NCI-H510A treated with DMSO at 0.1 percent for 48 hours (cell line): ENCODE measurements at places on chromosomes 12 and 14.
A peak's percentile ranks its signal among the peaks of the same experiment; 100 is the strongest.

DNA sequence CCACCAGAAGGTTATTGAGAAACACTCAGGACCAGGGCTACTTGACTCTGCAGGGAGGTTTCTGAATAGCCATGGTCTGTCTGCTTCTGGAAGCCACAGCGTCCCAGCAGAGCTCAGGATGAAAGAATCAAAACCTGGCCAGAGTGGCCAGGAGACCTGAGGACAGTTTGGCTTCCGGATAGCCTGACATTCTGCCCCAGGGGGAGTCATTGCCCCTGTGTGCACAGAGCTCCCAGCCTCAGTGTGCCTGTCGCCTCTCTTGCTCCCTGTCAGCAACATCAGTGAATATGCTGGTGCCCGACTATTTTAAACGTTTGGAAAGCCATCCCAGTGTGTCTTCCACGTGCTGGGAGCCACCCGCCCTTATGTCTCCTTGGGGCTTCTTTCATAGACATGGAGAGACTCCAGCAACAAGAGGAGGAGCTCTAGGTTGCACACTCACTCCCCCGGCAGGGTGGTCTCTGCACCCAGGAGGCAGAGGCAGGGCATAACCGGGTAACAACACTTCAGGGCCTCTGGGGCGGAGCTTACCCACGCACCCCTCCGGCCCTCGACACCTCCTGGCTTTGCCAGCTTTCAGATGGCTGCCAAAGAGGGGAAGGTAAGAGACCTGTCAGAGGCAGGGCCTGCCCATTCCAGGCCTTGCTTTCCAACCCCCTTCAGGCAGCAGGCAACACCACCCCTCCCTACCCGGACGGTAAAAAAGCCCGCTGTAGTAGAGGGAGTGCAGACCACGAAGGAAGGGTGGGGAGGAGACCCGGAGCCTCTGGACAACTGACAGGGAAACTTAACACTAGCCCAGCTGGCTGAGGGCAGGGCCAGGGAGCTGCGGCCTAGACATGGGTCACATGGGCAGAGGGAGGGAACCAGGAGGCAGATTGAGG is 19.0 kb upstream of the SLC6A12 start:
- DNase-seq, result no peak

DNA sequence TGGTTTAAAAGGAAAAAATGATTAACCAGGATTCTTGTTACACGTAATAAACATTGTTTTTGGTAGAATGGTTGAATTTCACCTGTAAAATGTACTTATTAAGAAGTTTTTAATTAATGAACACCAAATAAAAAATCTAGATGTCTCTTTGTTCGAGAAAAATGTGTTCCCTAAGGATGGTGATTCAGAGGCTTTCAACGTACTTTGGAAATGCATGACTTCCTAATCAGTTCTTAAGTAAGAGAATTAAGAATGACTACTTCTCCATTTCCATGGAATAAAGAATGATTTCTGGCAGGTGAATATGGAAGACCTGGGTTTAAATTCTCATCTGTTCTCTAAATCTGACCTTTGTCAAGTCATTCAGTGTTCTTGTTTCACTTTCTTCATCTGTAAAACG is 428.6 kb downstream of the KCNH5 start:
- no peak for DNase-seq

DNA sequence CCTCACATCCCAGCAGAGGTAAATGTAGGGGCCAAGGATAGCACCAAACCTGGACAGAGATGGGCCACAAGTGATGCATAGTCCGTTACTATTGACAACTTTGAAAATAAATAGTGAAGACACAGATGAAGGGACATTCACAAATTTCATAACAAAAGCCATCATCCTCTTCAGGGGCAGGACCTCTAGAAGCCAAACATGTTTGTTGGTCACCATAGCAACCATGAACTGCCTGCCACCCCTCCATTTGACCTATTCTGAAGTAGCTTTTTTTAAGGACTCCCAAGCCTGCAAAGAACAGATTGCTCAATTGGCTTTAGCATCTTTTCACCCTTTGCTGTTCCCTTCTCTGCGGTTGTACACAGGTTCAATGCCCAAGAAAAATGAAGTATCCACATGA is 35.7 kb upstream of the MDM1 start:
- no peak for DNase-seq

DNA sequence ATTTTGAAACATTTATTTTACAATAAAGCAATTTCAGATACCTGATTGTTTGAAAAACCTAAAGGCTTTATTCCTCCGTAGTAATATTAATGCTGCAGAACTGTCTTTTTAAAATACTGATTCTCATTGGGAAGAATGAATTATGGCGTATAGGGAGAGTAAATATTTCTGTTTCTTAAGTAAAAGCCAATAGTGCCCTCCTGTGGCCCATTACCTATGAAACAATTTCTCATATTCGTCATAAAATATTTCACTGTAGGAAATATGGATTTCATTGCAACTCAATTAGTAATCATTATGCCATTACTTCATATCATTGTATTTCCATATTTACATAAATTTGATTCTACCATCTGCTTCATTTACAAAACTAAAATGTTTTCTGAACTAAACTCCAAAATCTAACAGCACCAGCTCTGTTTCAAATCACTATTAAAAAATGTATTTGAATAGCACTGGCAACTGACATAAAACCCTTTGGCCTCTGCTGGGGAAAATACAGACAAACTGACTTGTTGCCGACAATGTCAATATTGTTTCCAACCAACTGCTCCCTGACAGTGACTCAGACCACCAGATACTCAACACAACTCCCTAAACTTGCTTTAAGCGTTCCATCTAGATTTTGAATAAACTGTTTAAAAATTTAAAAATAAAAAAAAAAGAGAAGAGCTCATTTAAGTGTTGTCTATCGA is 290.3 kb downstream of the NAV3 start:
- DNase-seq, result peak; percentile 55

DNA sequence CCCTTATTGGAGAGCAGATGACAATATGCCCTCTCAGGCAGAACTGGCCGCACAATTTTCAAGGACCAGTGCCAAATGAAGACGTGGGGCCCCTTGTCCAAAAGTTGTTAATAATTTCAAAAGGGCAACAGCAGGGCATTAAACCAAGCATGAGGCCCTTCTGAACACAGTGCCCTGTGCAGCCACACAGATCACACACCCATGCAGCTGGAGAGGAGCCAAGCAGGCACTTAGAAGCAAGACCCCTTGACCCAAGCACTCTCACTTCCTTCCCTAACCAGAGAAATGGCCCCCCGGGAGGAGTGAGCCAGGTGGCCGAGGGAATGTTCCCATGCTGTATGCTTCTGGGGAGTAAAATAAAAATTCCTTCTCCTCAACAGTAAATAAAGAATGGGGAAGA is 114.0 kb upstream of the TMPO start:
- no peak for DNase-seq

- no peak for DNase-seq
These were observed 615.1 kb downstream of the NRXN3 start for GRCh38 chr14:78785265-78785664.

GRCh38 chr14:90567991-90568390 is 171.2 kb downstream of the CALM1 start:
- DNase-seq, result no peak

DNA sequence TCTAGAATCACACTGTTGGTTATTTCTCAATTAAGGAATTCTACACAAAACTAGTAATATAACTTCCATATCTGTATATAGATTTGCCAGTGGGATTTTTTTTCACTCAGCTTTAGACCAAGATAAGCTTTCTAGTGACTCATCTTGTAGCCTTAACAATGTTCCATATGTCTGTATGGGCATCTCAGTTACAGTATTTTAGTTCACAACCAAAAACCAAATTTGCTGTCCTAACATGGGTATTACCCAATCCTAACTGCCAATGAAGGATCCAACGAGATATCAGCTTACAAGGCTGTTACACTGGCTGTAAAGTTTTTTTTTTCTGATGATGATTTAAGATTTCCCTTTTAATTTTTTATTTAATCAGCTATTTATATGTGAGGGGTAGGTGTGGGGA is 31.5 kb upstream of the KRR1 start:
- DNase-seq, result no peak

GRCh38 chr14:75445236-75445635 is 17.4 kb downstream of the JDP2 start:
- no peak for DNase-seq

GRCh38 chr12:4859478-4860210 is 50.1 kb upstream of the KCNA1 start:
- no peak for DNase-seq
